ENCODE measurements at places on chromosomes 7 and 10.

DNA sequence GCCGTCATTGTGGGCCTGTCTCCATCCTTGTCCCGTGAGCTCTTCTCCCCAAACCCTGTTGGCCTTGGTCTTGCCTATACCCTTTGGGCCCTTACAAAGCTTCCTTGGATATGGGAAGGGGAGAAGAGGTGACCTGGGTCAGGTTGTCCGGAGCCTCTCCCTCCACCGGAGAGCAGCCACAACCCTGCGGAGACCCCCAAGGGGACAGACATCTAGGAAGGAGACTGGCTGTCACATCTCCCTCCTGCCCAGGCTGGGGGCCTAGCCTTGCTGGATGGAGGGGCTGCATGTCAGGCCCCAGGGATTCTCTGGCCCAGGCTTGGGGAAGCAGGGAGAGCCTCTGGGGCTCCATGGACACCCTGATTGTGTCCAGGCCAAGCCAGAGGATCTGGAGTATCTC lies 11.8 kb downstream of the NACAD start:
- DNase-seq = no peak

DNA sequence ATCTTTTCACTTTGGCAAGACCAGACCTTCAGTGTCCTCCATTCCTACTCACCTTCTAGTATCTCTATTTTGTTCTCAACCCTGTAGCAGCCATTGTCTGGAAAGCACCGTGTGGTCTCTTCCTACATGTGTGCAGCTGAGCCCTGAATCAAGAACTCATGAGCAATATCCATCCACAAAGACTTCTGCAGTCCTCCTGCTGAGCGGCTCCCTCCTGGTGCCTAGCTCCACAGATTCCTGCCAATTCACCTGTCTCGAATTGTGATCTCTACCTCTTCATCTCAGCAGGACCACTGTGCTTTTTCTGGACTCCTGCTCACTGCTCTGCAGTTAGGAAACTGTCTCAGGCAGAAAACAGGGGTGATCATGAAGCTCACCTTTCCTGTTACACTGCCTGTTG lies 118.8 kb downstream of the RELN start:
- no peak for DNase-seq

DNA sequence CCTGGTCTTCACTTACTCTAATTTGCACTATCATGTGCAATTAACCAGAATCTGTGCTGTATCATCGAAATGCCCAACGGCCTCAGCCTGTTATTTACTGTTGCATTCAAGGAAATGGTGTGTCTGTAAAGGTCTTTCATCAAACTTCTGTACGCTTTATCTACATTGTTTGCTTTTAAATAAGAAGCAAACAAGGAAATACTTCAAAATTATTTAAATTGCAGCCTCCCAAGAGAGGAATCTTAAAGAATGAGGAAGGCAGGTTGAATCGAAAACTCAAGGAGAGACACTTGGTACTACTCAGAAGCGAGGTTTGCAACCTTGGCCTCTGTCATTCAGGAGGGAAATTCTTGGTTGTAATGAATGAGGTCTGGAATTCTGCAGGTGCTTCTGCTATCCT lies 40.7 kb downstream of the MGAM start:
- DNase-seq = no peak

DNA sequence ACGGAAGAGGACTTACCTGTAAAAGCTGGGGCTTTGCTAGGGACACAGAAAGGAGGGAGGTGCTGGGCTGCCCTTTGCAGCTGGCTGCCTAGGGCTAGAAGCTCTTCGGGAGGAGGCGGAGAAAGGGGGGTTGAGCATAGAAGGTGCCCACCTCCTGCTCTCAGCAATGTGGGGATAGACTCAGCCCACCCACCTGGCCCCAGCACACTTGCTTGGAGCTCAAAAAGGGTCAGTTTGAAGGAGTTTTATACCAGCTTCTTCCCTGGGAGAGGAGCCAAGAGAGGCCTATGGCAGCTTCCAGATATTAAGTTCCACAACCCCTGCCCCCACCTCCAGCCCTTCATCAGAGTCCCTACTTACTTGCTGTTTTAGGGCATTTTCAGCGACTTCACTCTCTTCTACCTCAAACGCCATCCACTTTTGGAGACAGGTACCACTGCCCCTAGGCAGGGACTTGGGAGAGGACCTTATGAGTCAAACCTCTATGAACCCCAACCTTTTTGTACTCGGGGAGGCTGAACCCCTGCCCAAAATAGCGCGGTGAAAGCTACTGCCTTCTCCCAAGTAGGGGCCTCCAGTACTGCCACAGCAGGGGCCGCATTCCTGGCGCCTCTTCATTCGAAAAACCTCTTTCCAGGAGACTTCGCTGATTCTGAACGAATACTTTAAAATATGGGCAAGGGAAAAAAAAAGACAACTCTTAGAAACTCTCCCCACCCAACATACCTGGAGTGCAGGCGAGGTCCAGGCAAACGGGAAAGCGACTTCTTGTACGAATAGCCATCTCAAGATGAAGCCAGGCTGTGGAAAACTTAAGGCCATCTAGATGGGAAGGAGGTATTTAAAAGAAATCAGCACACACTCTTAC lies 1.2 kb upstream of the EVX1 start:
- DNase-seq = no peak

GRCh38 chr7:151676759-151677158 lies 157.1 kb upstream of the RHEB start:
- no peak for DNase-seq

GRCh38 chr7:20296901-20297300 lies 33.8 kb upstream of the ITGB8 start:
- DNase-seq = no peak

GRCh38 chr10:35789996-35790395 lies 147.9 kb upstream of the FZD8 start:
- DNase-seq = no peak

DNA sequence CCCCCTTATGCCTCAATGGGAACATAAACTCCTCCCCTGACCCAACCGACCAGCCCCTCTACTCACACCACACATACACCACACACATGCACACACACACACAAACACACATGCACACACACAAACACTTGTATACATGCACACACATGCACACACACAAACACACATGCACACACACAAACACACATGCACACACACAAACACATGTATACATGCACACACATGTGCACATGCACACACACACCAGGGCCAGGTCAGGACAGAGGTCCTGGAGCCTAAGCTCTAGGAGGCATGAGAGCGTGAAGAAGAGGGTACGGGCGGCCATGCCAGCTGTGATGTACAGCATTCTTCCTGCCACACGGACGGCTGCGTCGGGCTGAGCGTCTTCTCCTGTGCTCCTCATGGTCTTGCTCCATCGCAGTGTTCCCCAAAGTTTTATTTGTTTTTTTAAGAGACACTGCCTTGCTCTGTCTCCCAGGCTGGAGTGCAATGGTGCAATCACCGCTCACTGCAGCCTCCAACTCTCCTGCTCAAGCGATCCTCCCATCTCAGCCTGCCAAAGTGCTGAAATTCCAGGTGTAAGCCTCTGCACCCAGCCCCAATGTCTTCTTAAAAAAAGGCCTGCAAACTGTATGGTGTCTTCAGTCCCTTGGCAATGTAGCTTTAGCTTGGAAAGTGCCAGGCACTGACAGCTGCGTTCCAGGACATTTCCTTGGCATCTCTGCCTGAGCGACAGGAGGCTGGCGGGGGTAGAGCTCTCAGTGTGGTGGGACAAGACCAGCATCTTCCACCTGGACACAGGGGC lies 38.8 kb upstream of the INPP5A start:
- no peak for DNase-seq

GRCh38 chr10:109960682-109961081 lies 37.4 kb upstream of the XPNPEP1 start:
- no peak for DNase-seq

GRCh38 chr7:117212969-117213877 lies 109.6 kb downstream of the WNT2 start:
- peak; percentile 49 for DNase-seq

DNA sequence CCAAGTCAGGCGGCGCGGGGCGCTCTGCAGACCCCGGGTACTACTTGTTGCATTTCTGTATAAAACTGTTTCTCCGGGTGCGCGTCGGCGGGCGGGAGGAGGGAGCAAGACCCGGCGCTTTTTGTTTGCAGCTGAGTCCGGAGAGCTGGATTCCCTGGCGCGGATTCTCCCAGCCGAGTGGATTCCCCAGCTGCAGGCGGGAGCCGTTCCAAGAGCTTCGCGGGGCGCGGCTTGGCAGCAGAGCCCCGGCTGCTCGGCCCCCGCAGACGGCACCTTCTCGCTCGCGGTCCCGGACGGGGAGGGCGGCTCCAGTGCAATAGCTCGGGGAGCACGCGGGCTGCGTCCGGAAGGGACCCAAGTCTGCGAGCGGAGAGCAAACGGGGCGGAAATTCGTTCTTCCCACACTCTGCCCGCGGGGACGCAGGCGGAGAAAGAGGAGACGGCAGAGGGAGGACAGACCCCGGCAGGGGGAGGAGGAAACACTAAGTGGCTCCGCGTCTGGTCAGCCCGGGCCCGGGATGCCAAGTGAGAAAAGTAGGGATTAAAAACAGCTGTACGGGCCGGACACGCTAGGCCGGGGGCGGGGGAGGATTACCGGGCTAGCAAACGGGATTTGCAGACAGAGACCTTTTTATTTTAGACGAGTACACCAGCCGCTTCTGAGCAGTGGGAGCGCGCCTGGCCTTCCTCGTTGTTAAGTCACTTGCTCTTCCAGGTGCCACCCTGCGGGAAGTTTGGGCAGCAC lies at the start of gene TRIL:
TSS of gene TRIL (minus strand) at position 96 of the 745 bp plus-strand sequence. CDS start 284 bp downstream, outside the sequence.
- no peak for DNase-seq

- no peak for DNase-seq
Observed at GRCh38 chr7:55365205-55365674, at the start of gene LANCL2. Gene LANCL2, plus strand, starts transcription at chr7:55365337. Its CDS starts 689 bp downstream, at chr7:55366026.

- DNase-seq = no peak
Observed at GRCh38 chr10:35320341-35320740, 16.0 kb upstream of the CCNY start.

DNA sequence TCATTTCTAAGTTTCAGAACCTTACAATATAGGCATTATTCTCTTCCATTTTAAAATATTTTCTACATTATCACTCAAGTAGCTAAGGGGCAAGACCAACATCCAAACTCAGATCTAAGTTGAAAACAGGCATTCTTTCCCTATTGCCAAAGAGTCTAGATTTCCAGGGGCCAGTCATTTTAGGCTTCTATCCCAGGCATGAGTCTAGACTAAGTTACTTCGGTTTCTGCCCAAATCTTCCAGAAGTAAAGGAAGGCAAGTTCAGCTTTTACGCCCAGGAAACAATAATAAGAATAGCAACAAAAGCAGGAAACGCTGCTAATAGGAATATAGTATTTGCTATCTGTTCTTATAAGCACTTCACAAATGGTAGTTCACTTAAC lies 189.9 kb downstream of the DGKI start:
- no peak for DNase-seq

DNA sequence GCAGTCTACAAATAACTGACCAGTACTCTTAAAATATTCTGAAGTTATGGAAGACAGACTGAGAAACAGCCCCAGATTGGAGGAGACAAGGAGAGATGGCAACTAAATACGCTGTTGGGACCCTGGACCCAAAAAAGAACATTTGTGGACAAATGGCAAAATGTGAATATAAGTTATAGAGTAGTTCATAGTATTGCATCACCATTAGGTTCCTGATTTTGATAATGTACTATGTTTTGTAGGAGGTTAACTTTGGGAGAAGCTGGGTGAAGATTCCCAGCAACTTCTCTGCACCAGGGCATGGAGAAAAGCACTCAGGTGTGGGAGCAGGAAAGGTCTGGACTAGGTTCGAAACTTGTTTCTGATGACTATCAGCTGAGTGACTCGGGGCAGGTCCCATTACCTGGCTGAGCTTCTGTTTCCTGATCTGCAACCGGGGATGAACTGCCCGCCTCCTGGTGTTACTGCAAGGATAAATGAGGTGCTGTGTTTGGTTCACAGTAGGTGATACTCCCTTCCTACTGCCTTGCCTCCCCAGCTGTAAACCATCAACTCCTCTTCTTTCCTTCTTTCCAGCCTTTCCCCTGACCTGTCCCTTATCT lies 48.2 kb downstream of the EEPD1 start:
- DNase-seq = no peak

DNA sequence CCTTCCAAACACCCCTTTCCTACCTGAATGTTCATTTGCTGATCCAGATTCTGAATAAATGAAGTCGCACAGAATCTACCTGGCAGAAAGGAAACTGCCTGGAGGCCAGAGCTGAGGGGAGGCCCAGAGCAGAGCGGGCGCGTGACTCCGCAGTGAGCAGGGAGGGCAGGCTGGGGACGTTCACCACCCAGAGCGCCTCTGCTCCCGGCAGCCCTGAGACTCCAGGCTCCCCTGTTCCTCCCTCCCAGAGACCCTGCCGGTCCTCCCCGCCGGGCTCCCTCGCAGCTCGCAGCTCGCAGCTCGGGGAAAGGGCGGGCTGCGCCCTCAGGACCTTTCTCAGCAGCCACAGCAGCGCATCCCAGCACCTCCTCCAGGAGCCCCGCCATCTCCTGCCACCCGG lies 176.7 kb upstream of the ZNF32 start:
- no peak for DNase-seq

DNA sequence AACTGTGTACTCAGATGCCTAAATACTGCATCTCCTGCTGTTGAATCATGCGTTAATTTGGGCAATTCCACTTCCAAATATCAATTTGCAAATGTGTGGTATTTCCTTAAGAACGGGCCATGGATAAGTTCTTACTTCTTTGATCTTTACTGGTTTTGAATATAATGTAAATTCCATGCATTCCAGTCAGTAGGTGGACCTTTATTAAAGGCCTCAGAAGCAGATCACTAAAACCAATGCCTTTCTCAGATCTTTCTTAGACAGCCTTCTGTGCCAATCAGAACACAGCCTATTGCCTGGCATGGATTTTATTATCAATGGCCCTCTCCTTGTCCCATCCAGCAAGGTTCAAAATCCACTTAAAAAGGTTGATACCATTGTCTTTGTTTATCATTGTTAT lies 21.5 kb upstream of the POM121L12 start:
- DNase-seq = no peak

GRCh38 chr7:1521456-1521855 lies 9.0 kb upstream of the MAFK start:
- no peak for DNase-seq

DNA sequence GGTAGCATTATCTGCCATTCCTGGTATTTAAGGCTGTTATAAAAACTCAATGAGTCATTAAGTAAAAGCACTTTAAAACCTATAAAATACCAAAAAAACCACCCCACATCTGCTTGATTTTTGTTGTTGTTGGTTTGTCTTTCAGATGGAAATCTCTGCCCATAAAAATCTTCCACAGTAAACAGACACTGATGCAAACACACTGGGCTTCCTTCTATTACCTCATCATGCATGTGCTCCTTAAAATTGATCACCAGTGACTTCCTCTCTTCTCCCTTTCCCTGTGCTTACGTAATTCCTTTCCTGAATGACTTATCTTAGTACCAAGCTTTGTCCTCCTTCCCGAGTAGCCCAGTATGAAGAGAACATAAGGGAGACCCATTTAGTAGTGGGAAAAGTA lies 167.2 kb downstream of the EVX1 start:
- no peak for DNase-seq
